ENCODE measurements at places on chromosomes 1 and 21.

DNA sequence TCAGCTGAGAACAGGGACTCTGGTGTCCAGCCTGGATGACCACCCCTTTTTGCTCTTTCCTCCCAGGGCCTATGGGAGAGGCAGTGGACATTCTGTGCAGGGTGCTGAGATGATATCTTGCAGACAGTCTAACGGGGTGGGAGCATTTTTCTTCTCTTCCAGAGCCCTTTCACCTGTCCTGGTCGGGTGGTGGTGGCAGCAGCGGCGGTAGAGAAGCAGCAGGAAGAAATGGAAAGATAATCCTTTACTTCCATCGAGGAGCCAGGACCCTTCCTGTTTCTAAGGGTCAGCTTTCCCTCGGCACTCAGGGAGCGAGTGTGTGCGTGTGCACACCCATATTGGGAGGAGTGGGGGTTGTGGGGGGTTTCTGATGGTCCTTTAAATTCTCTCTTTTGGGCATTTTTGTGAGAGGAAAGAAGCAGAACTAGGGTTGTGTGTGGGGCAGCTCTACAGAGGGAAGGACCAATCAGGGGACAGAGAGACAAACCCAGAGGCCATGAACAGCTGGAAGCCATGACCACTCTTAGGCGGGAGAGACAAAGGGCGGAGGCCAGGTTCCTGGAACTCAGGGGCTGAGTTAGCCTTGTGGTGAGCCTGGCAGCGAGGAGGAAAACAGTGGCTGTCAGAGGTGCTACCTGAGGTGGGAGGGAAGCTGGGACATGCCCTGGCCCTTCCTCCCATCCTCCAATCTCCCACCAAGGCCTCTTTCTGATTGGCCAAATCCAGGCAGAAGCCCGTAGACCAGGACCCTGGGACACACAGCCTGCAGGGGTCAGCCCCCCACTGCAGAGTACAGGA, 31.2 kb upstream of the CSF3R start:
- DNase-seq = no peak

DNA sequence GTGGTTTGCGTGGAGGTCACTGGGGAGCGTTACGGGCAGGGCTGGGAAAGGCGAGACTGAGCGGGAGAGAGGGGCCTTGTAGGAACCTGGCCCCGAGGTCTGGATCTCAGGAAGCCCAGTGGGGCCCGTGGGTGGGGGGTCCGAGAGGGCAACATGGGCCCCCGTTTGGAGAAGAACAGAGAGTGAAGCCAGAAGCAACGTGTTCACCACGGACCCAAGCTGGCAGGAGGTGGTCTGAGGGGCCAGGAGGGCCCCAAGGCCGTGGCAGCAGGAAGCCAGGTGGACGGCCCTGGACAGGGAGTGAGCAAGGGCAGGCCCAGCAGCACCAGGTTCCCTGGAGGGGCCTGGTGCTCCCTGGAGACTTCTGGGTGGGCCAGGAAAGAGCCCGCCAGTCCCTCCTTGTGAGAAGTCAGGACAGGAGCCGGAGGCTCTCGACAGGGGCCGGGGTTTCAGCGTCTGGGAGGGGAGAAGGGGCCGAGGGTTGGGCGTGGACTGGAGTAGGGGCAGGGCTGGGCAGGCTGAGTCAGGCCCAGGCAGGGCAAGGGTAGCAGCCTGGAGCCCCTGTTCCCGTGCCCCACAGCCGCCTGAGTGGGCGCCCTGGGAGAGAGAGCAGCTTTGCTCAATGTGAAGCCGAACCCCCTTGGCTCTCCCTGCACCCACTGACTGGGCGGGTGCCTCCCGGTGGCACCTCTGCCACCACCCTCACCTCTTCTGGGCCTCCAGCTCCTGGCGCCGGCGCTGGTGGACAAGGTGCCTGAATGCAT, 33.5 kb downstream of the CFAP74 start:
- DNase-seq = no peak

- no peak for DNase-seq
These were observed 17.9 kb upstream of the FMOD start for GRCh38 chr1:203368624-203369451.

GRCh38 chr1:233075915-233076295, 125.5 kb downstream of the NTPCR start:
- no peak for DNase-seq

DNA sequence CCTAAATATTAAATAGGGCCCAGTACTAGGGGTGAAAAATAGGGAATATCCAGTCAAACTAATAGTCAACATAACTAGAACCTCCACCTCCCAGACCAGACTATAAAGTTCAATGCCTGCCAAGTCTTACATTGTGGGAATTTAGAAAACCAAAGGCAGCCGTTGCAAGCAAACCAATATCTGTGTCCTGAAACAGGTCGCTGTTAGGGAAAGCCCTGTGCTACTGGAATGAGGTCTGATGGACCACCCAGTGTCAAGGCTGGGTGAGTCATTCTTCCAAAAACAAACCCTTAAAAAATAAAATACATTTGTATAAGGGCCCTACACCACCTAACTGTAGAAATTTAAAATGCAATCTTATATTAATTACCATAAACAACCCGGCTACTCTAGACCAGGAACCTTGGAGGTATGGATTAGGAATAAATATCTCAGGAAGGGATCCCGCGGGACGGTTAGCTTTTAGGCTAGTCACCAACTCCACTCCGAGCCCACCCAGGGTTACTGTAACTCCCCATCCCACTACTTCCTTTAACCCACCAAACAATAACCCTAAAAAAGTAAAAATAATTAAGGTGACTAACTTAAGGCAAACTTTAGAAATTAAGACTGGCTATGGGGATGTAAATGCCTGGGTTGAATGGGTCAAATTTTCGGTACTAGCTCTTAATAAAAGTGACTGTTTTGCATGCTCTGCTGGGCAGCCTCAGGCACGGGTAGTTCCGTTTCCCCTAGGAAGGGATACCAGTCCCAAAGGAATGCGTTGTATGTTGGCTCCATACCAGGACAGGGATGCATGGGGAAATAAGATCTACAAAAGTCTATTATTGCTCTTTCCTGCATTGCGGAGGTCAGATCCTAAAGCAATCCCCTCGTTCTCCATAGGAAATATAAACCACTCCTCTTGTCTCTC, 65.4 kb upstream of the TLR5 start:
- no peak for DNase-seq

Data from glutamatergic neuron (in vitro differentiated cells).